ENCODE measurements at places on chromosomes 6 and 20.

- DNase-seq: no peak
Measured at GRCh38 chr20:61656198-61656597, 404.1 kb downstream of the CDH4 start.

- DNase-seq: no peak
Measured at GRCh38 chr6:131782764-131783163, 25.1 kb upstream of the ENPP1 start.

GRCh38 chr20:62873280-62873679 is 11.7 kb upstream of the TCFL5 start:
- DNase-seq: no peak

DNA sequence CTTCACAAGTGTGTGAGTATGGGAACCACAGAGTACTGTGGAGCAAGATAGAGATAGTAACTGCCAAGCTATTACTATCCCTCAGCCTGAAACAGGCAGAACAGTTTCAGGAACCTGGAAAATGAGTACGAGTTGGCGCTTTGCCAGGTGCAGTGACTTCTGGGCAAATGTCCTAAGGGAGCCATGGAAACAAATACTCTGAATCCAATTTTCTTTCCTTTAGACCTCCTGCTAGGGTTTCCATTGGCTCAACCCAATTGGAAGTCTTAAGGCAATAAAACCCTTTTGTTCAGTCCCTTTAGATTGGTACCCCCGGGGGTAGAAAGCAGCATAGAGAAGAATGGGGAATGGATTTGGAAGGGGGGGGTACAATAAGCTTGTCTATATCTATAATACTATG is 205.0 kb upstream of the EPHA7 start:
- DNase-seq: no peak

- no peak for DNase-seq
Measured at GRCh38 chr20:21141825-21142224, 15.9 kb downstream of the KIZ start.

DNA sequence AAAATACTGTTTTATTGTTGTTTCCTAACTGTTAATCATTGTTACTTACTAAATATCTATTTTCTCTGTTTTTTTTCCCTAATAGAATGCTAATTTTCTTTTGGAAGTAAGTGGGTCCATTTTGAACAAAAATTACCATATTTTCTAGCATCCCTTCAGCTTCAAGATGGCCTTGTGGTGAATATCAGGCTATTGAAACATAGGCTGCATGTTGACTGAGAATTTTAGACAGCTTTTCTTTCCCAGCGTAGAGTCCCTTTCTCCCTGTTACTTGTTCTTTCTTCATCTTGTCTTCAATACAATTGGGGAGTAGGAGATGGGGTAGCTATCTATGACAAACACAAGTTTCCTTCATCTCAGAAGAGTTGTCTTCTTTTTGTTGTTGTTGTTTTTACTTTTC is 397.0 kb downstream of the DOK5 start:
- DNase-seq: no peak

GRCh38 chr20:62831854-62832211 is 15.0 kb downstream of the COL9A3 start:
- DNase-seq: no peak

DNA sequence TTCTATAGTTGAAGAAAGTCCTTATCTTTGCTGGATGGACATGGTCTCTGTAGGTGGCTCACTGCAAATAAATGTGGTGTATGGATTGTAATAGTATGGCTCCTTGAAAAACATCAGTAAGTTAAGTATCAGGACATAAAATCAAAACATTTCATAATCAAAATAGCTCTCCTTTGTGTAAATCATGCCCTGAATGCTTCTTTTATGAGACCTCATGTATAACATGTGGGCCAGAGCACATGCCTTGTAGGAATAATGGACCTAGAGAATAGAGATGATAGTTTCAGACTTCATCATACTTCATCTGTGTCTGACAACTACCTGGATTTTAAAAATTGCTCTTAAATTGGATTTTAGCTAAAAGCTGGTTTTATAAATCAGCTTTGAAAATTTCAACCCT is 159.9 kb downstream of the ASCC3 start:
- no peak for DNase-seq

- peak; percentile 65 for DNase-seq
Measured at GRCh38 chr20:17912916-17913315, 55.7 kb downstream of the SNX5 start.

DNA sequence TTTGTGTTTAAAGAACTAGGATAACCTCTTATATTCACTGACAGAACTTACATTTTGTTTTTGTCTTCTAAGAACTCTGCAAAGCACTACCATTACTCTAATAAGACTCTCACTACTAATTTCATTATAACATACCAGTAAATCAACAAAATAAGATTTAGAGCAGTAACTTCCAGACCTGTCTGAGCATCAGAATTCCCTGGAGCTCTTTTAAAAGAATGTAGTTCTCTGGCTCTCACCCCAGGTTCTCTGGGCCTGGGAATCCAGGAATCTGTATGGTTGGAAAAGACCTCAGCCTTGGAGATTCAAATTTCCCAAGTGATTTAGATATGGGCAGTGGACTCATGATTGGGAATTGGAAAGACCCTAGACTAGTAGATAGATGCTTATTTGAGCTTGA is 89.4 kb downstream of the JAG1 start:
- no peak for DNase-seq

GRCh38 chr20:57682184-57683101 is 27.4 kb downstream of the PMEPA1 start:
- no peak for DNase-seq

- no peak for DNase-seq
Measured at GRCh38 chr20:61683721-61684120, 382.0 kb downstream of the TAF4 start.

DNA sequence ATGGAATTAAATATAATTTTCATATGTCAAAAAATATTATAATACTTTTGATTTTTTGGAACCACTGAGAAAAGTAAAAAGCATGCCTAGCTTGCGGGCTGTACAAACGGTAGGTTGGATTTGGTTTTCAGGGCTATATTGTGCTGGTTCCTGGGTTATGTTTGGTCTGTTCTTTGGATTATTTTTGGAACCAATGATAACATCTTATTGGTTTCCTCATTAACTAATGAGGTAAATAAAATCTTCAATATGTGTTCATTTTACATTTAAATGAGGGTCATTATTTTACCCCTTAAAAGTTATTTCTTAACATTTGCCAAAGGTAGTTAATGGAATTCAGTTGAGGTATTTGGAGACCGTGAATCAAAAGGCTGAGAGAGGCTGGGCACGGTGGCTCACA is 96.6 kb downstream of the IMPG1 start:
- DNase-seq: no peak

GRCh38 chr20:39974966-39975501 is 714.0 kb downstream of the MAFB start:
- no peak for DNase-seq

GRCh38 chr6:116557893-116558292 is 4.3 kb downstream of the CALHM4 start:
- peak; percentile 89 for DNase-seq

- peak; percentile 95 for DNase-seq
Measured at GRCh38 chr6:129317931-129318820, 391.8 kb downstream of the ARHGAP18 start.

- no peak for DNase-seq
Measured at GRCh38 chr20:38635721-38636288, 34.2 kb downstream of the ARHGAP40 start.

GRCh38 chr20:43827940-43828562 is 86.6 kb upstream of the TOX2 start:
- no peak for DNase-seq

GRCh38 chr20:24958506-24959385 is 9.7 kb downstream of the CST7 start:
- DNase-seq: no peak

DNA sequence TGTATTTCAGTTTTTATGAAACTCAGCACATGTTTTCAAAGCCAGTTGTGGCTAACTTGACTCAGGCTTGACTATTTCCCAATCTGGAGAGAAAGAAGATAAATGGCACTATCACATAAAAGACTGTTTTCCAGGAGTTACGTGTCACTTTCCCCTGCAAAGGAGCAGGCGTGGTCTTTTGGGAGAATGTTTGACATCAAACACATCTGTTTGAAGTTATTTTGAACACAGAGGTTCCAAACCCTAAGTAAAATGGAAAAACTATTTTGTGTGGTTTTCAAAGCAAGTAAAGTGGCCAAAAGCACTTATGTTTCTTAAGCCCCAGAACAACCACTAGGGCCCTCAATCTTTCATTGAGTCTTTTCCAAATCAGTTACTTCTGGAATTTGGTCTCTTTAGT is 89.7 kb downstream of the FOXF2 start:
- peak; percentile 69 for DNase-seq

GRCh38 chr6:143449082-143449713 is 1.3 kb downstream of the ADAT2 start:
- DNase-seq: no peak

DNA sequence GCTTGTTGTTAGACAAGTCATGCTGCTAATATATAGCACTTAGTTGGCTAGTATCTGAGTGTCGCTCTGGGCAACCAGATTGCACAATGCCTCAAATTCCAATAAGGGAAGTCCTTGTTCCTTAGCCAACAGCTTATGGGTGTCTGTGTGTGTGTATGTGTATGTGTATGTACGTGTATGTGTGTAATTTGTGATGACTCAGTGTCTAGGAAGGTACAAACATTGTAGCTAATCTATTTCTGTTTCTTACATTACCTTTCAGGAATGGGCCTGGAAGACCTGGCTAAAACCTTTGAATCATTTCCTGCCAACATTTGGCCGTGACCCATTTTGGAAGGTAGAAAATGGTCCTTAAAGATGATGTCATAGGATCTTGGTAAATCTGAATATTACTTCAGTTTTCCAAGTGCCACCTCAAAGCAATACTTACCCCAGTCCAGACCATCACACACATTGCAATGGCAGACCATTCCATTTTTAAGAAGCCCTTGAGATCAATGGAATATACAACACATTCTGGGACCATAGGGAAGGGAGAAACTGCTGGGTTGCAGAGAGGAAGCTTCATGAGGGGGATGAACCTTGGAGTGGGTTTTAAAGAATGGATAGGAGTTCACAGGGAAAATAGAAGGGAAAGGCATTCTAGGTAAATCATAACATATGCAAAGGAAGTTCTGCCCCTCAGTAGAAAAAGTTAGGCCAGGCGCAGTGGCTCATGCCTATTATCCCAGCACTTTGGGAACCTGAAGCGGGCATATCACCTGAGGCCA is 25.1 kb downstream of the NEDD9 start:
- peak; percentile 98 for DNase-seq

- DNase-seq: peak; percentile 87
Measured at GRCh38 chr6:5672581-5673011, 334.1 kb downstream of the NRN1 start.

DNA sequence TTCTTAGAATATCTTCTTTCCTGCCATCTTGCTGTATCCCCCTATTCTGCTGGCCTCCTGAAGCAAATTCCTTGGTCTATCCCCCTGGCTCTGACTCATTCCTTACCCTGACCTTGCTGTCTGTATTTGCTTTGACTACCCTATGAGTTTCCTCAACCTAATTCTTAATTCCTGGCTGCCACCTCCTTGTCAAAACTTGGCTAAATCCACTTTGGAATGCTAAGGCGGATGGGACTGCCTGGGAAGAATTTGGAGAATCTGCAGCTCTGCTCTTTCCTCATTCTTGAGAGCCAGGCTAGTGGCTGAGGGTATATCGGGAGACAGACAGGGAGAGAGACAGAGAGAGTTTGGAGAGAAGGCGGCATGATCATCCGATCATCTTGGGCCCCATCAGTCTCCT is 24.4 kb downstream of the CAP2 start:
- peak; percentile 96 for DNase-seq

- DNase-seq: no peak
Measured at GRCh38 chr20:62972845-62973745, 20.6 kb downstream of the SLC17A9 start.

- peak; percentile 13 for DNase-seq
Measured at GRCh38 chr6:107179004-107179403, 63.7 kb upstream of the BEND3 start.

Measured in fibroblast of gingiva (primary cell).